PC-3 (cell line): ENCODE measurements at places on chromosomes 5 and 9.

GRCh38 chr5:66661149-66661548 lies 65.0 kb downstream of the MAST4 start:
- no peak overlapping the region for H3K27ac ChIP-seq
- H3K4me1 ChIP-seq, result no peaks in the 10 kb centered on the region
- DNase-seq, result no peak
- H3K36me3 ChIP-seq, result no peaks in the 10 kb centered on the region
- H3K4me3 ChIP-seq, result no peak overlapping the region

GRCh38 chr5:11443831-11444230 lies 460.4 kb downstream of the CTNND2 start:
- H3K27me3 ChIP-seq, result peaks cover 29% of the 10 kb centered on the region
- H3K36me3 ChIP-seq, result no peaks in the 10 kb centered on the region
- no peak overlapping the region for H3K27ac ChIP-seq
- H3K4me1 ChIP-seq, result no peaks in the 10 kb centered on the region
- no peak overlapping the region for H3K4me3 ChIP-seq
- no peak for DNase-seq

DNA sequence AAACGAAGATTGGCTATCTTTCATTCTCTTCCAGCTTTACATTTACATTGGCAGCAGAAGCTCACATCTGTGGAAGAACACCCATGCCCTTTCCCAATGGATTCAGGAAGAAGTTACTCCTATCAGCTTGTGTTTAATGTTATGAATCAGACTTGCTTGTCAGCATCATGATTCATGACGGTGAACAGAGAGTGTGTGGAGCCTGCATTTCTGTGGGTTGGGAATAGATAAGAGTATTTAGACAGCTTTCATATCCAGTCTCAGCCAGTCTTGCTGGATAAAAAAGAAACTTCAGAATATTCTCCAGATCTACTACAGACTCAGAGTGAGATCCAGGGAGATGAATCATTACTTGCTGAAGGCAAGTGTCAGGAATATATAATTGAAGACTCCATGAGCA lies 812.9 kb upstream of the ZNF608 start:
- H3K36me3 ChIP-seq, result no peaks in the 10 kb centered on the region
- peak; percentile 83 for DNase-seq
- H3K4me3 ChIP-seq, result no peak overlapping the region

DNA sequence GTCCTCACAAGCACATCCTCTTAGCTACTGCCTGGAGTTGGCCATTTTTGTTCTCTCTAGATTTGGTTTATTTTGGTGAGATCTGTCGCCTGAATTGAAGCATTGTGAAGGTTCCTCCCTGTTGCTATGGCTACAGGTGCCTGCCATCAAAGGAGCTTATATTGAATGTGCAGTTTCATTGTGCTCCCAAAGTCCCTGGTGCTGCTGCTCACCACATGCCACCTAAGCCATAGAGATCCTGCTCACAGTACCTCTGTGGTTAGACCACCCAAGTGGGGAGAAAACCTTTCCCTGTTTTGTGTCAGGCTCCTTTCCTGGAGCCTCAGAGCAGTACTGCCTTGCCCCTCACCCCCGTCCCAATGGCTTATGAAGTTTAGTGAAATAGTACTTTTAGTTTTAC lies 383.4 kb downstream of the TMEM38B start:
- H3K27me3 ChIP-seq, result no peaks in the 10 kb centered on the region
- H3K27ac ChIP-seq, result no peak overlapping the region
- DNase-seq, result no peak
- no peaks in the 10 kb centered on the region for H3K36me3 ChIP-seq
- no peak overlapping the region for H3K4me3 ChIP-seq

DNA sequence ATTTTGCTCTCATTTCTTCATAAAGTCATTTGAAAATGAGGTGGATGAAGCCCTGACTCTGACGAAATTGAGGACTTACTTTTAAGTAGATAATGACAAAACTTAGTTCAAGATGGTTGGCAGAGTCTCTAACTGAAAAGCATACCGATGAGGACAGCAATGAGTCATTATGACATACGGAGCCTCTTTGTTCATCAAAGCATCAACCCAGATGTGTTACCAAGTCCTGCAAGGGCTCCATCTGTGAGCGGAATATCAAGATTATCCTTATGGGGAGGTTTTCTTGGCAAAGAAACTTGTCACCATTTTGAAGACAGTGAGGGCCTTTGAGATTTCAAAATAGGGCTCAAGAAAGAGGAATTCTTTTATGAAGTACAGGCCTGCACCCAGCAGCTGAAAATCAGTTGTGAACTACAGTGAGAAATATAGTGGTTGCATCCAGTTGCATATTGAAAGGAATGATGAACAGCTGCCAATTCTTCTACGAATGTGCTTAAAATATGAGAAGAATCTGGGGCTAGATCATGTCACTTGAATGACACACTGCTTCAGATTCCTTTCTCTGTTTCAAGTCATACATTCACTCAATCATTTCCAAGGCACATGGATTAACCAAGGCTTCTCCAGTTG lies 86.6 kb upstream of the SLC24A2 start:
- no peak for DNase-seq
- no peaks in the 10 kb centered on the region for H3K4me1 ChIP-seq
- H3K4me3 ChIP-seq, result no peak overlapping the region
- peaks cover 4% of the 10 kb centered on the region; the same call in 1 of the 2 replicates for H3K27me3 ChIP-seq
- no peak overlapping the region for H3K27ac ChIP-seq

GRCh38 chr5:39466846-39467245 lies 42.1 kb upstream of the DAB2 start:
- no peaks in the 10 kb centered on the region for H3K4me1 ChIP-seq
- H3K4me3 ChIP-seq, result no peak overlapping the region
- DNase-seq, result no peak
- no peaks in the 10 kb centered on the region for H3K36me3 ChIP-seq

- peak; percentile 69 for DNase-seq
- no peaks in the 10 kb centered on the region for H3K27me3 ChIP-seq
- H3K27ac ChIP-seq, result no peak overlapping the region
- no peaks in the 10 kb centered on the region for H3K36me3 ChIP-seq
Measured at GRCh38 chr9:131046581-131047202, 37.7 kb downstream of the LAMC3 start.

DNA sequence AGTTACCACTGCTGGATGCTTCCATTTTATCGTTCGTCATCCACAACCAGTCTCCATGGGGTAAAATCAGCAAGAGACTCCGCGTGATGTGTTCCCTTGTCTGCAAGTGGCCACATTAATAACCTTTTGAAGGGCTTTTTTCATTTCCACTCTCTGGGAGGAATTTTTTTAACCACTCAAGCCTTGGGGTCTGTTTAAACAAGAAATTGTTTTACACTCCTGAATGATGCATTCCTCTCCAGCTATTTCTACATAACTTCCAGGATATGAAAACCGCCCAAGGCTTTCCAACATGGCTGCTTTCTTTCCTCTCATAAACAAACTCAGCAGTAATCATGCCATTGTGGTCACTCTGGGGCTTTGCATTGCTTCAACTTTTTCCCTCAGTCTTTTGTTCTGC lies 217.2 kb upstream of the DAPK1 start:
- H3K27me3 ChIP-seq, result no peaks in the 10 kb centered on the region
- no peak overlapping the region for H3K4me3 ChIP-seq
- no peak overlapping the region for H3K27ac ChIP-seq
- no peak for DNase-seq
- H3K4me1 ChIP-seq, result no peaks in the 10 kb centered on the region
- H3K36me3 ChIP-seq, result no peaks in the 10 kb centered on the region

GRCh38 chr5:58281189-58281588 lies 178.7 kb downstream of the PLK2 start:
- H3K27me3 ChIP-seq, result no peaks in the 10 kb centered on the region
- no peak overlapping the region for H3K4me3 ChIP-seq
- no peaks in the 10 kb centered on the region for H3K4me1 ChIP-seq
- no peaks in the 10 kb centered on the region for H3K36me3 ChIP-seq
- DNase-seq, result no peak

- H3K4me3 ChIP-seq, result no peak overlapping the region
- H3K27me3 ChIP-seq, result no peaks in the 10 kb centered on the region
- DNase-seq, result no peak
- no peak overlapping the region for H3K27ac ChIP-seq
- no peaks in the 10 kb centered on the region for H3K36me3 ChIP-seq
Measured at GRCh38 chr5:17735761-17736160, 101.5 kb downstream of the TAF11L14 start.

DNA sequence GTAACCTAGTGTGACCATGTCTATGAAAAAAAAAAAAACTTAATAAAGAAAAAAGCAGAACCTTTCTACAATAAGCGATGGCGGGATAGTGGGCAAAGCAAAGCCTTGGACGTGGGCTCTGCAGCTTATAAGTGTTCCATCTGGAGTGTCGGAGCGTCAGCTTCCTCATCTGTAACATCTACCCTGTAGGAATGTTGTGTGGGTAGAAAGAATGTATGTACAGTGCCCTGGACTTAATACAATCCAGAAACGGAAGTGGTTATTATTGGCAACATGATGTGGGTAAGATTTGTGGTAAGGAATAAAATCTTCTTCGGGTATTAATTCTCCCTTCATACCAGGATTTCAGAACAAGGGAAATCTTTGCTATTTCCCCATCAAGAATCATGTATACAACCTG lies 66.5 kb downstream of the SEMA5A start:
- H3K27ac ChIP-seq, result no peak overlapping the region
- no peak for DNase-seq
- H3K27me3 ChIP-seq, result no peaks in the 10 kb centered on the region
- 0 out of 2 replicates have a peak, but pooled peaks cover 3% of the 10 kb centered on the region for H3K4me1 ChIP-seq
- no peak overlapping the region for H3K4me3 ChIP-seq

DNA sequence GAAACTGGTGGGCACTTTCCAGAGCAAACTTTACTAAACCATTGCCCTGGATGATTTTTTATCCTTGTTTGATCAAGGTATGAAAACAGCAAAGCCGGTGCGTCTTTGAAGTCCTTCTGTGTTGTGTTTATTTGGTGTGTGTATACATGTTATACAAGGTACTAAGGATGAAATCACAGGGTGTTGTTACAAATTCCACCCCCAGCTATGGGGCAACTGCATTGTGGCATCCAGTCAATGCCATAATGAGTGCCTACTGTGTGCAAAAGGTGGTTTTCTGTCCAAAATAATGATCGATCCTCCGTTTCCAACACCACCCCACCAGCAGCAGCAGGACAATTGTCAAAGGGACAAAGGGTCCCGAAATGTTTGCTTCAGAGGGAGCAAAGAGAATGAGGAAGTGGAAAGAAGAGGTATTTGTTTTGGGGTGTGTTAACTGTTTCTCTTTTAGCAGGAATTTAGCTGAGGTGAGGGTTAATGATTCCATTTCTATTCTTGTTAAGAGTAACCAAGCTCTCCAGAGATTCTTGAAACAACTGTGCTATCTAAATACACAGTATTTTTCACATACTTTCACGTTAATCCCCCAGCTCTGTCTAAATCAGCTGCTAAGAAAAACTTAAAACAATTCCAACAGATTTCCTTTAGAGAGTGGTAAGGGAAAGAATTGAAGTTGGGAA lies 568.7 kb upstream of the KLF4 start:
- DNase-seq, result no peak
- H3K36me3 ChIP-seq, result no peaks in the 10 kb centered on the region
- no peaks in the 10 kb centered on the region for H3K27me3 ChIP-seq
- H3K4me1 ChIP-seq, result peaks cover 28% of the 10 kb centered on the region
- no peak overlapping the region for H3K4me3 ChIP-seq
- peak overlapping the region; percentile 98; the same call in 1 of the 2 replicates for H3K27ac ChIP-seq

DNA sequence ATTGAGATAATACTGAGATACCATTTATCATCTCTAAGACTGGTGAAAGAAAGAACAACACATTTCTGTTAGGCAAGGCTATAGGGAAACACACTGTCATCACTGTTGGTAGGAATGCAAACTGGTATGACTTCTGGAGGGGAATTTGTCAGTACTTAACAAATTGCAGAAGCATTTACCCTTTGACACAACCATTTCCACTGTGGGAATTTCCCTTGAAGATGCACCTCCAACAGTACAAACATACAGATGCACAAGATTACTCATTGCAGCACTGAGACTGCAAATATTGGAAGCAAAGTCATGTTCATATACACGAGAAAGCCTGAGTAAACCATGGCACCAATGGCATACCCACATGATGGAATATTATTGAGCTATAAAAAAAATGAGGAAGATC lies 17.6 kb downstream of the GM2A start:
- no peak overlapping the region for H3K4me3 ChIP-seq
- peaks cover 39% of the 10 kb centered on the region for H3K36me3 ChIP-seq
- peak overlapping the region; percentile 53 for H3K27ac ChIP-seq
- H3K4me1 ChIP-seq, result peaks cover 21% of the 10 kb centered on the region

- peak overlapping the region; percentile 93 for H3K27ac ChIP-seq
- no peaks in the 10 kb centered on the region for H3K27me3 ChIP-seq
- no peak for DNase-seq
- H3K4me3 ChIP-seq, result no peak overlapping the region
- H3K36me3 ChIP-seq, result no peaks in the 10 kb centered on the region
Measured at GRCh38 chr5:133663397-133664054, 51.2 kb upstream of the FSTL4 start.

DNA sequence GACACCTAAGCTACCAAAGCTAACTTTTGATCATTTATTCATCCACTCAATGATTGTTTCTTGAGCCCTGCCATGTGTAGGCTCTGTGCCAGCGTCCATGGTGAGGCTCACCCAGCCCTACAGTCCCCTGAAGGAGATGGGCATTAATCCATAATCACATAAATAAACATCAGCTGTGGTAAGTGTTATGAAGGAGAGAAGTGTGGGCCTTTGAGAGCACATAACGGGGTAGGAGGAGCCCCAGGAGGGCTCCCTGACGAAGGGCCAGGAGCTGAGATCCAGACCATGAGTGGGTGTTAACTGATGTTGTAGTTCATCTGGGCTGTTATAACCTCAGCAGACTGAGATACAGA lies 53.9 kb upstream of the AFAP1L1 start:
- H3K27me3 ChIP-seq, result no peaks in the 10 kb centered on the region
- no peak overlapping the region for H3K4me3 ChIP-seq
- H3K27ac ChIP-seq, result no peak overlapping the region
- 0 out of 2 replicates have a peak, but pooled peaks cover 3% of the 10 kb centered on the region for H3K36me3 ChIP-seq
- DNase-seq, result no peak

DNA sequence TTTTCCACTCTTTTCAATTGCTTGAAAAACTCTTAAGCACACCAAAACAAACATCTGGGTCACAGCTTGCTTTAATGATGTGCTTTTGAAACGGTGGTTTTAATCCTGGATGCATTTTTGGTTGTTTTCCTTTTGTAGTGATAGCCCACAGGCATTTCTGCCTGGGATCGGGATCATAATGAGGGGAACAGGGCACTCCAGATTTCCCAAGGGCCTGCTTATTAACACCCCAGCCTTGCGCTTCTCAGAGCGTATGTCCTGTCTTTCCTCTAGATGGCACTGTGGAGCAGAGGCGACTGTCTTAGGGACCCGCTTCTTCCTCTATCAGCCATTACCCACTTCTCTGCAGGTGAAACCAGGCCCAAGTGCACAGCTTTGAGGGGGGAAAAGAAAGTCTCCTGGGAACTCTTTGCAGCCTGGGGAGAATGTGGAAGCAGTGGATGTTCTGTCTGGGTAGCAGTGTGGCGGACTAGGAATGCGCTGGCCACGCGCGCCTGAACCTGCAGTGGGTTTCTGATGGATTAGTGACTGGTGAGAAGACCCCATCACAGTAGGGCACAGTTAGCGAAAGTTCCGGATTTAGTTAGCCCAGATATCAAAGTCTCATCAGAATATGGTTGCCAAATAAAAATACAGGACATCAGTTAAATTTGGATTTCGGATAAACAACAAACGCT lies 190.1 kb downstream of the GNA14 start:
- no peak overlapping the region for H3K27ac ChIP-seq
- H3K4me3 ChIP-seq, result no peak overlapping the region
- no peaks in the 10 kb centered on the region for H3K36me3 ChIP-seq
- no peaks in the 10 kb centered on the region for H3K27me3 ChIP-seq
- H3K4me1 ChIP-seq, result no peaks in the 10 kb centered on the region; the same call in 1 of the 2 replicates
- DNase-seq, result peak; percentile 71
